ENCODE measurements at places on chromosomes 5 and 9. TPM values are rescaled to one million over a fixed set of nuclear protein-coding genes. Genes with fewer than 3 reads are reported as not detected.

FAM200C gene
- total RNA-seq, result 1.9 TPM

PCDHGB1 gene
- 1.3 TPM for total RNA-seq

CTXN3 gene
- total RNA-seq, result not detected

DOCK8 gene
- 31.0 TPM for total RNA-seq

PDE8B gene
- 37.5 TPM for total RNA-seq

NSG2 gene
- 0.16 TPM for total RNA-seq

ARL14EPL gene
- total RNA-seq, result not detected

MTX3 gene
- 13.0 TPM for total RNA-seq

ACOT12 gene
- not detected for total RNA-seq

OR13J1 gene
- total RNA-seq, result not detected

DNA sequence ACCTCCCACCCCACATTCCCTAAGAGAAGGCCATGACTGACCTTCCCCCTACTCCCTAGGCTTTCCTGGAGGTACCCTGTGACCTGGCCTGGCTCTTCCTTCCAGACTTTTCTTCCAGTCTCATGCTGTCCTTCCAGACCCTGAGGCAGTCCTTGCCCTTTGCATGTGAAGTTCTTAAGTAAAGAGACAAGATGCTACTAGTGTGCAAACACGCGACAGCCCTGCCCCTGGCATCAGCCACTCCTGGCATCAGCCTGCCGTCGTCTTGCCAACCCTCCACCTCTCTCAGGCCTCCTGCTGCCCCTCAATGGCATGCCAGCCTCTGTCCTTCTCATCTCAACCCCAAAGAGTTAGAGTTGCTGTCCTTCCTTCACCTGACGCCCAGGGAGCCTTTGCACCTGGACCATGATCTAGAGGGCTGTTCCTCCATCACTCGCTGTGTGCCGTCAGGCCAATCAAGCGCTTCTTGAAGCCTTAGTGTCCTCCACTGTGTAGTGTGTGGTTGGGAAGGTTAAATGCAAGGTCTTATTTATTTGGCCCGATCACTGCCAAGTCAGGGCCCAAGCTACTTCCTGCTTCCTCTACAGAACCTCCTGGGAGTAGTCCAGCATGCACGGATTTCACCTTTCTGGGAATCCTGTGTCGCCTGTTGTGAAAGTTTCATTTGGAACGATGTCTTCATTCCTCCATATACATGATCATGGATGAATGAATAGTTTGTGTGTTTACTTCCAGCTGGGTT lies 61.9 kb downstream of the WWC1 start:
- DNase-seq, result peak; percentile 14

GRCh38 chr5:110027527-110028322 lies 338.0 kb downstream of the MAN2A1 start:
- DNase-seq, result no peak

- no peak for DNase-seq
Observed at GRCh38 chr5:155461304-155461703, 447.7 kb downstream of the KIF4B start.

DNA sequence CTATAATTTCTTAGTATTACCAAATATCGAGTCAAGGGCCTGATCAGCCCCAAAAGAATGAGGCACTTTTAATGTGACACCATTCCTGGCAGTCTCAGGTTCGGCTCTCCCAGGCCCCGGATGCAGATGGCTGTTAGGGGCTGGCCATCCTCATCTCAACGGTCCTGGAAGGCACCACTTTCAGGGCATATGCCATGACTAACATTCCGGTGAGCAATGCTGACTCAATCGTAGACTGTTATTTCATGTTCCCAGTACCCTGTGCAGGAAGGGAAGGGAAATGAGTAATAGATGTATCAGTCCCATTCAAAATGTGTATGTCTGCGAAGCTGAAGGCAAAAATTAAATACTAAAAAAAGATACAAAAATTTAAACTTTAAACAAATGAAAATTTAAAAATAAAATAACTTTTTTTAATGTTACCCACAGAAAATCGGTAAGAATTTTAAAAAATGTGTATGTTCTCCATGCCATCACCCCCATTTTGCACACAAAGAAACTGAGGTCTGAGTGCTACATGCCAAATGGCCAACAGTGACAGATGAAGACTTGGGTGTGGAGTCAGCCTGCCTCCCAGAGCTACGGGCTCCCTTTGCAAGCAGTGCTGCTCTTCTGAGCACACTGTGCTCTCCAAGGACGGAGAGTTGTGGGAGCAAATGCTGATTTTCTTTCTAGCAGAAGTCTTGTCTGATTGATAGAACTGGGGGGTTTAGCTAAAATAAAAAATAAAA lies 79.0 kb downstream of the GLDC start:
- DNase-seq, result no peak

GRCh38 chr5:44740660-44741059 lies 68.1 kb upstream of the MRPS30 start:
- DNase-seq, result no peak

GRCh38 chr5:85646641-85647040 lies 971.1 kb upstream of the COX7C start:
- DNase-seq, result no peak

DNA sequence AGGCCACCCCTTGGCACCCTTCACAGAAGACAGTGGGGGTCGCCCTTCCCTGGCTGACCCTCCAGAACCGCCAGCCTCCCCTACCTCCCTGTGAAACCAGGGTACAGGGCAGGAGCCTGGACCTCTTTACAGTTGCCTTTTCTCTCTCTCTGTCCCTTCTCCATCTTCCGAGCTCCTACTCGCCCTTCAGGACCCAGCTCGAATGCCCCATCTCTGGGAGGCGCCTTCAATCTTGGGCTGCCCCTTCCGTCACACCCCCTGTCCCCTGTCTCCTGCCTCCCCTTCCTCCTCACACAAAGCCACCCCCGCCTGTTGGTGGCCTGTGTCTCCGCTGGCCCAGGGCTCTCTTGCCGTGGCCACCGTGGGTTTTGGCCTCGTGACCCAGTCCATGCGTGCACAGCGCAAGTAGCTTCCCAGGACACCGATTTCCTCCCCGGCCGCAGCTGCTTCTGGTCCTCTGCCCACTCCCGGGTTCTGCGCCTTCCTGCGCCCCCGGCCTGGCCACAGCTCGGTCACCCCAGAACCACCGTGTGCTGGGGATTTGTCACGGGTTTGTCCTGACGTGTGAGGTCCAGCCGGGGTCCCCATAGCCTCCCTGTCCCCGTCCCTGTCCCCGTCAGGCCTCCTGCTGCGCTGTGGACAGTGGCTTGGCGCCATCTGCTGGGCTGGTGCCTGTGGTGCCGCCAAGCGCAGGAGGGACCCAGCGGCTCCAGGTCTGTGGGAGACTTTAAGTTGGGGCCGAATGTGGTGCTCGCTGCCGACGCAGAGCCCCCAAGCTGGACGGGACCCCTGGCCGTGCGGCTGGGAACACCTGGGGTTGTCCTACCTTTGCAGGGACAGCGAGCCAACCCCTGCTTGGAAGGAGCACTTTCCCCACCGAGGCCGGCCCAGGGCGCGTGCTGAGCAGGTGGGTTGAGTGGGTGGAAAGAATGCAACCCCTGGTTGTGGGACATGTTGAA lies 4.0 kb upstream of the TMEM250 start:
- DNase-seq, result no peak

- DNase-seq, result no peak
Observed at GRCh38 chr9:114428466-114428865, 40.7 kb upstream of the AKNA start.

- no peak for DNase-seq
Observed at GRCh38 chr5:56414066-56414465, 180.9 kb upstream of the ANKRD55 start.

DNA sequence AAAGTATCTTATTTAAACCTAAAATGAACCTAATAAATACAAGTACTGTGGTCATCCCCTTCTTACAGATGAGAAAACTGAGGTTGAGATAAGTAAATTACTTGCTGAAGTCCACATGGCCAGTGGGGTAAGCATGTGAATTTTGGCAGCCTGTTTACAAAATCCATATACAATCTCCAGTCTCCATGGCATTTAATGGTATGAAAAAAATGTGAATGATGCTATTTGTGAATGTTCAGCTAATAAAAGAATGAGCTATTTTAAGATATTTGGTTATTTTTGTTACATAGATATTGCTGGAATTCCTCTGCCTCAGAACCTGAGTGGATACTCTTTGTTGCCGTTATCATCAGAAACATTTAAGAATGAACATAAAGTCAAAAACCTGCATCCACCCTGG lies 19.3 kb upstream of the GPR150 start:
- DNase-seq, result no peak

DNA sequence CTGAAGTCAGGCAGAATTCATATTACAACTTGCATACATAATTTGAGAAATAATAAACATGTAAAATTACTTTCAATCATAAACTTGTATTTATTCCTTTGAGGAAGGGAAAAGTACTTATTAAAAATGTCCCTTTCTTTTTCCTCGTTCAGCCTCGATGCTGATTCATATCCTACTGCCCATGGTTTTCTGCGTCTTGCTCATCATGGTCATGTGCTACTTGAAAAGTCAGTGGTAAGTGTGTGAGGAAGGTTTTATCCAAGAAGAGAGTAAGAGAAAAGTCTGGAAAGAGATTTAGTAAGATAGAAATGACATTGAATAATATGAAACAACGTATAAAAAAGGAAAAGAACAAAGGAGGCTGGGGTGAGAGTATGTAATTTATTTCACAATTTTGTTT lies 85.9 kb downstream of the OSMR start:
- DNase-seq, result no peak

- no peak for DNase-seq
Observed at GRCh38 chr9:13437866-13438265, 158.4 kb upstream of the MPDZ start.

- no peak for DNase-seq
Observed at GRCh38 chr9:131671133-131671520, 68.7 kb downstream of the RAPGEF1 start.

GRCh38 chr9:89470224-89470839 lies 27.6 kb downstream of the SEMA4D start:
- no peak for DNase-seq

- DNase-seq, result no peak
Observed at GRCh38 chr5:153516504-153517240, 26.2 kb downstream of the GRIA1 start.

All from mesenteric fat pad (tissue), 1 donor.